ENCODE measurements at places on chromosomes 16 and 17.
A peak's percentile ranks its signal among the peaks of the same experiment; 100 is the strongest.

- H3K36me3 ChIP-seq, result no peaks in the 10 kb centered on the region
- no peak overlapping the region for H3K4me3 ChIP-seq
- no peaks in the 10 kb centered on the region for H3K27me3 ChIP-seq
- no peak for DNase-seq
- H3K4me1 ChIP-seq, result no peaks in the 10 kb centered on the region
- H3K27ac ChIP-seq, result no peak overlapping the region
Observed at GRCh38 chr17:14019186-14019956, 49.9 kb upstream of the COX10 start.

DNA sequence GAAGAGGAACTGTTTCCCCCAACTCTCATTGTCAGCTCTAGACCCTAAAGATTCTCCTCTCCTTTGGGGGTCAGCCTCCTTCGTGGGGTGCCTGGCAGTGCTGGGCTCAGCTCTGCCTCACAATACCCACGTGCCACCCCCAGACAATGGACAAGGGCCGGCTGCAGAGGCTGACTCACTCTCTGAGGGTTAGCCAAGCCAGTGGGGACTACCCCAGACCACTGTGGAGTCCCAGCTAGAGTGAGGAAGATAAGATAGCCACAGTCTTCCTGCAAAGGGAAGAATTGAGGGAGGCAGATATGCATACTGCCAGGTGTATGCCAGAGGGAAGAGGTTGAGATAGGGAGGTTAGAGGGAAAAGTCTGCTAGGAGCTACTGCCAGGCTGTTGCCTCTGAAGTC, 13.5 kb upstream of the MTMR4 start:
- H3K36me3 ChIP-seq, result no peaks in the 10 kb centered on the region
- H3K27ac ChIP-seq, result peak overlapping the region; percentile 46
- no peak overlapping the region for H3K4me3 ChIP-seq

DNA sequence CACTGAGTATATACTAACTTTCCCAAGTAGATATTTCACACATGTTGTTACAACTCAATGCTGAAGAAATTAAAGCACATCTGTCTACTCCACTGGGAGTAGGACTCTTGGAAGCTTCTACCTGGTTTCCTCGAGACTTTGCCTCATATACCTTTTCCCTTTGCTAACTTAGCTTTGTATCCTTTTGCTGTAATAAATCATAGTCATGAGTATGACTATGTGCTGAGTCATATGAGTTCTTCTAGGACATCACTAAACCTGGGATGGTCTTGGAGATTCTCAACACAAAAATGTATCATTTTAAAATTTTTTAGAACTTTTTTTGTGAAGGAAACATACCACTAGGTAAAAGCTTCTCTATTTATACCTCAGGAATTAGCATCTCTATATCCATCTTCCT, 39.8 kb downstream of the ABCA5 start:
- no peaks in the 10 kb centered on the region for H3K4me1 ChIP-seq
- H3K27me3 ChIP-seq, result no peaks in the 10 kb centered on the region
- no peak overlapping the region for H3K4me3 ChIP-seq
- no peak for DNase-seq

- peaks cover 15% of the 10 kb centered on the region for H3K4me1 ChIP-seq
- DNase-seq, result no peak
- no peaks in the 10 kb centered on the region for H3K36me3 ChIP-seq
- peak overlapping the region; percentile 62 for H3K27ac ChIP-seq
- peak overlapping the region; percentile 91 for H3K4me3 ChIP-seq
Observed at GRCh38 chr17:16352667-16353316, 477 bp downstream of the CENPV start.

DNA sequence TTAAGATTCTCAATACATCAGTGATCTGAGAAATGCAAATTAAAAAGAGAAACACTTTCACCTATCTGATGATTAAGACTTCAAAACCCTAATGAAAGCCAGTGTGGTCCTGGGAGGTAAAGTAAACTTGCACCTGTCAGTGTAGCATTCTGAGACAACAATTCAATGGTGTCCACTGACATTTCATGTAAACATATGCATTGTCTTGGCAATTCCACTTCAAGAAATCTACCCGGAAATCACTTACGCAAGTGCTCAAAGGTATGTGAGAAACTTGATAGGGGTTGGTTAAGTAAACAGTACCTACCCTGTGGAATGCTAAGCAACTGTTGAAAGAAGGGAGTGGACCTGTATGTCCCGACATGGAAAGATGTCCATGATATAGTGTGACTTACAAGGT, 2.1 kb downstream of the ST6GALNAC1 start:
- H3K4me3 ChIP-seq, result no peak overlapping the region
- no peaks in the 10 kb centered on the region for H3K27me3 ChIP-seq
- no peaks in the 10 kb centered on the region for H3K36me3 ChIP-seq
- no peak for DNase-seq

GRCh38 chr17:67365738-67366192, 612 bp downstream of the PSMD12 start:
- no peaks in the 10 kb centered on the region for H3K27me3 ChIP-seq
- no peak for DNase-seq
- H3K27ac ChIP-seq, result peak overlapping the region; percentile 97
- peak overlapping the region; percentile 72 for H3K4me3 ChIP-seq

GRCh38 chr17:63275971-63276745, 169.9 kb downstream of the CYB561 start:
- no peak overlapping the region for H3K4me3 ChIP-seq
- no peaks in the 10 kb centered on the region for H3K4me1 ChIP-seq
- no peaks in the 10 kb centered on the region for H3K36me3 ChIP-seq
- H3K27me3 ChIP-seq, result no peaks in the 10 kb centered on the region
- H3K27ac ChIP-seq, result no peak overlapping the region

- peak; percentile 83 for DNase-seq
- peak overlapping the region; percentile 84 for H3K4me3 ChIP-seq
- peaks cover 44% of the 10 kb centered on the region for H3K4me1 ChIP-seq
- peak overlapping the region; percentile 97 for H3K27ac ChIP-seq
- no peaks in the 10 kb centered on the region for H3K27me3 ChIP-seq
Observed at GRCh38 chr17:7842380-7843256, 8.6 kb downstream of the KDM6B start.

DNA sequence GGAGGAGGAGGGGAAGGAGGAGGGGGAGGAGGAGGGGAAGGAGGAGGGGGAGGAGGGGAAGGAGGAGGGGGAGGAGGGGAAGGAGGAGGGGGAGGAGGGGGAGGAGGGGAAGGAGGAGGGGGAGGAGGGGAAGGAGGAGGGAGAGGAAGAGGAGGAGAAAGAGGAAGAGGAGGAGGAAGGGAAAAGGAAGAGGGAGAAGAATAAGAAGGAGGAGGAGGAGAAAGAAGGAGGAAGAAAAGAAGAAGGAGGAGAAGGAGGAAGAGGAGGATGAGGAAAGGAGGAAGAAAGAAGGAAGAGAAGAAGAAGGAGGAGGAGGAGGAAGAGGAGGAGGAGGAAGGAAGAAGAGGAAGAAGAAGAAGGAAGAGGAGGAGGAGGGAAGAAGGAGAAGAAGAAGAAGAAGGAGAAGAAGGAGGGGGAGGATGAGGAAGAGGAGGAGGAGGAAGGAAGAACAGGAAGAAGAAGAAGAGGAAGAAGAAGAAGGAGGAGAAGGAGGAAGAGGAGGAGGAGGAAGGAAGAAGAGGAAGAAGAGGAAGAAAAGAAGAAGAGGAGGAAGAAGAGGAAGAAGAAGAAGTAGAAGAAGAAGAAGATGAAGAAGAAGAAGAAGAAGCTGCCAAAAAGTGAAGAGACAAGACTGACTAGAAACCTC, 103.8 kb downstream of the C16orf78 start:
- H3K27me3 ChIP-seq, result no peaks in the 10 kb centered on the region
- no peak overlapping the region for H3K4me3 ChIP-seq
- H3K36me3 ChIP-seq, result no peaks in the 10 kb centered on the region

- peak overlapping the region; percentile 67 for H3K4me3 ChIP-seq
- no peaks in the 10 kb centered on the region for H3K27me3 ChIP-seq
- DNase-seq, result no peak
Observed at GRCh38 chr16:89723279-89724250, 2.2 kb downstream of the ZNF276 start.

GRCh38 chr16:67430977-67431774, at the start of gene HSD11B2:
HSD11B2 (plus strand) TSS chr16:67431121; CDS start chr16:67431249, 128 bp downstream.
- H3K27ac ChIP-seq, result peak within 1 kb of the TSS; percentile 56
- no peak for DNase-seq
- no peaks in the 10 kb centered on the region for H3K36me3 ChIP-seq
- H3K4me1 ChIP-seq, result peaks cover 16% of the 10 kb centered on the region
- no peaks in the 10 kb centered on the region for H3K27me3 ChIP-seq
- H3K4me3 ChIP-seq, result peak within 1 kb of the TSS; percentile 47

GRCh38 chr16:57915811-57916488, 55.0 kb downstream of the CNGB1 start:
- no peaks in the 10 kb centered on the region for H3K27me3 ChIP-seq
- no peaks in the 10 kb centered on the region for H3K4me1 ChIP-seq
- no peak overlapping the region for H3K4me3 ChIP-seq

DNA sequence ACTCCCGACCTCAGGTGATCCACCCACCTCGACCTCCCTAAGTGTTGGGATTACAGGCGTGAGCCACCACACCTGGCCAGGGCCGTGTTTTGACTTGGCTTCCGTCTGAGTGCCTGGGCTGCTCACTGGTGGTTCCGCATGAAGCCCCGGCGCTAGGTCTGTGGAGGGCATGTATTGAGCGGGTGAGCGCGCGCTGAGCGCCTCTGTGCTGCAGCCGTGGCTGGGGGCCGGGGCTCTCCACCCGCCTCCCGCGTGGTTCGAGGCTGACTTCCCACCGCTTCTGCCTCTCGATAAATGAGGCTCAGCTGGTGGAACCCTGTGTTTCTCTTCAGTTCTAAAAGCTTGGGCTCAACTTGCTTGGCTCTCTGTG, 38.9 kb upstream of the ATP2A3 start:
- no peaks in the 10 kb centered on the region for H3K36me3 ChIP-seq
- H3K27ac ChIP-seq, result no peak overlapping the region
- H3K27me3 ChIP-seq, result peaks cover 15% of the 10 kb centered on the region
- H3K4me3 ChIP-seq, result no peak overlapping the region
- DNase-seq, result no peak

DNA sequence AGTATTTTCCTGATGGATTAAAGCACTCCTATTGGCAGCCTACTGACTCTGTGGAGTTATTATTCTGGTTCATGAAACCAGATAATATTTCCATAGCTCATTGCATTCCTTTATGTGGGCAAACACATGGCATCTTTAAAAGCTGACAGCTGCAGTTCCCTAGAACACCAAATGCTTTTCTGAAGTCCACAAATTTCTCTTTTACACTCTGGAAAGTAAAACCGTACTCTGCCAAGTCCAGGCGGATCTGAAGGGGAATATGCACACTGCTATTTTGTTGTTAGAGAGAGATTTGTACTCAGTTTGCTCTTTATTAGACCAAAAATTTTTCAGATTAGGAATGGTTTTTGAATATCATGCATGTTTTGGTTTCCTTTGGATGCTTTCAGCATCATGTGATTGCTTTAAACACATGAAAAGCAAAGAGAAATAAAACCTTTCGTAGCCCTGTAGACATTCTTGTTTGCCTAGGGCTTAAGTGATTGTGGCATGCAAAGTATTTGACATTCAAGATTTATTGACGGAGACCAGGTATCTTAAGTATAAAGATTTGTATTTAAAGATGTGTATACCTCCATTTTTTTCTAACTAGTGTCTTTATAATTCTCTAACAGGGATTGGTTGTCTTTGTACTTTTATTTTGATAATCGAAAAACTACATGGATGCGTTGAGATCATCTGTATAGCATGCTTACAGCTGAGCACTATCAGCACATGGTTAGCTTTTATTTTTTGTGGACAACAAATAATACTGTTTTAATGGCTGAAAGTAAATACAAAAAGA, 19.5 kb downstream of the SEC14L1 start:
- H3K27ac ChIP-seq, result peak overlapping the region; percentile 90
- peak overlapping the region; percentile 15 for H3K4me3 ChIP-seq
- H3K27me3 ChIP-seq, result no peaks in the 10 kb centered on the region
- peaks cover 95% of the 10 kb centered on the region for H3K4me1 ChIP-seq
- DNase-seq, result no peak

GRCh38 chr17:40485851-40486521, 15.4 kb downstream of the TNS4 start:
- peak; percentile 57 for DNase-seq
- H3K4me3 ChIP-seq, result no peak overlapping the region
- H3K36me3 ChIP-seq, result no peaks in the 10 kb centered on the region
- peaks cover 5% of the 10 kb centered on the region for H3K4me1 ChIP-seq
- H3K27me3 ChIP-seq, result no peaks in the 10 kb centered on the region

DNA sequence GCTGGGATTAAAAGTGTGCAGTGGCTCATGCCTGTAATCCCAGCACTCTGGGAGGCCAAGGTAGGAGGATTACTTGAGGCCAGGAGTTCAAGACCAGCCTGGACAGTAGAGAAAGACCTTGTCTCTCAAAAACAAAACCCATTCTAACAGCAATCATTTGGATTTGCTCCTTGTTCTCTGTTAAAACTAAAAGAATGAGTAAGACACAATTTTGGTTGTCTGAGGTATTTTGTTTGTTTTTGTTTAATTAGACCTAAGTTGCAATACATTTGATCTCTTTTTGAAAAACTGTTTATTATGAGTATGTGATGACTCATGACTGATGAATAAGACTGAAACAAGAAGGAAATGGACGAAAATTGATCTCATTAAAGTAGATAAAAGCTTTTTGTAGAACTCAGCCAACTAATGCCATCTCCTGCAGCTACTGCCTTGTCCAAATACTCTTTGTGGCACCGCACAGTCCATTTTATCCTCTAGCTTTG, 29.0 kb downstream of the GLG1 start:
- no peak for DNase-seq
- peaks cover 57% of the 10 kb centered on the region for H3K4me1 ChIP-seq
- peak overlapping the region; percentile 3 for H3K27ac ChIP-seq
- no peaks in the 10 kb centered on the region for H3K27me3 ChIP-seq

GRCh38 chr16:63287401-63287800, 1251.2 kb upstream of the CDH8 start:
- H3K4me3 ChIP-seq, result no peak overlapping the region
- no peaks in the 10 kb centered on the region for H3K27me3 ChIP-seq
- H3K36me3 ChIP-seq, result no peaks in the 10 kb centered on the region

DNA sequence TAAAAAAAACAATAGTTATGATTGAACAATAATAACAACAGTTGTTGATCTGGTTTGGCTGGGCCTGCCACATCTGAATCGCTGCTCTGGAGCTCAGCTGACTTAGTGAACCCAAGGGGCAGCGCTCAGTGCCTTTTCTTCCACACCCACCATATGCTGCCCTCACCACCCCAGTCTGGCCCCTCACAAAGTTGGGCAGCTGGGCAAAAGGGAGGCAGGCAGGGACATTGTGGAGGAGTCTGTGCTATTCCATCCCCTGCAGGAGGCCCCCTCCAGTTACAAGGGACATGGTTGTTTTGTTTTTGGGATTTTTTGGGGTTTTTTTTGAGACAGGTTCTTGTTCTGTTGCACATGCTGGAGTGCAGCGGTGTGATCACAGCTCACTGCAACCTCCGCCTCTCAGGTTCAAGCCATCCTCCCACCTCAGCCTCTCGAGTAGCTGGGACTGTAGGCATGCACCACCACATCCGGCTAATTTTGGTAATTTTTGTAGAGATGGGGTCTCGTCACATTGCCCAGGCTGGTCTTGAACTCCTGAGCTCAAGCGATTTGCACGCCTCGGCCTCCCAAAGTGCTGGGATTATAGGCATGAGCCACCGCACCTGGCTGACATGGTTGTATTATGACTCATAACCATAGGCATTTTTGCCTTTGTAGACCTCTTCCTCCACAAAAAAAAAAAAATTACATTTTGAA, 8.6 kb upstream of the PECAM1 start:
- DNase-seq, result no peak
- no peaks in the 10 kb centered on the region for H3K36me3 ChIP-seq
- H3K27me3 ChIP-seq, result no peaks in the 10 kb centered on the region
- H3K27ac ChIP-seq, result no peak overlapping the region

GRCh38 chr17:44130693-44131349, 7.4 kb upstream of the HDAC5 start:
- no peaks in the 10 kb centered on the region for H3K36me3 ChIP-seq
- no peak for DNase-seq
- no peaks in the 10 kb centered on the region for H3K27me3 ChIP-seq
- H3K27ac ChIP-seq, result no peak overlapping the region
- H3K4me1 ChIP-seq, result no peaks in the 10 kb centered on the region

- no peak overlapping the region for H3K4me3 ChIP-seq
- no peaks in the 10 kb centered on the region for H3K36me3 ChIP-seq
- no peak for DNase-seq
- no peaks in the 10 kb centered on the region for H3K27me3 ChIP-seq
Observed at GRCh38 chr17:4527134-4527533, 28.1 kb downstream of the MYBBP1A start.

All from gastrocnemius medialis (tissue), 4 donors.